ENCODE measurements at places on chromosomes 11 and 22.

GRCh38 chr11:121611242-121611641 is 158.5 kb upstream of the SORL1-AS1 start:
- no peak for DNase-seq

DNA sequence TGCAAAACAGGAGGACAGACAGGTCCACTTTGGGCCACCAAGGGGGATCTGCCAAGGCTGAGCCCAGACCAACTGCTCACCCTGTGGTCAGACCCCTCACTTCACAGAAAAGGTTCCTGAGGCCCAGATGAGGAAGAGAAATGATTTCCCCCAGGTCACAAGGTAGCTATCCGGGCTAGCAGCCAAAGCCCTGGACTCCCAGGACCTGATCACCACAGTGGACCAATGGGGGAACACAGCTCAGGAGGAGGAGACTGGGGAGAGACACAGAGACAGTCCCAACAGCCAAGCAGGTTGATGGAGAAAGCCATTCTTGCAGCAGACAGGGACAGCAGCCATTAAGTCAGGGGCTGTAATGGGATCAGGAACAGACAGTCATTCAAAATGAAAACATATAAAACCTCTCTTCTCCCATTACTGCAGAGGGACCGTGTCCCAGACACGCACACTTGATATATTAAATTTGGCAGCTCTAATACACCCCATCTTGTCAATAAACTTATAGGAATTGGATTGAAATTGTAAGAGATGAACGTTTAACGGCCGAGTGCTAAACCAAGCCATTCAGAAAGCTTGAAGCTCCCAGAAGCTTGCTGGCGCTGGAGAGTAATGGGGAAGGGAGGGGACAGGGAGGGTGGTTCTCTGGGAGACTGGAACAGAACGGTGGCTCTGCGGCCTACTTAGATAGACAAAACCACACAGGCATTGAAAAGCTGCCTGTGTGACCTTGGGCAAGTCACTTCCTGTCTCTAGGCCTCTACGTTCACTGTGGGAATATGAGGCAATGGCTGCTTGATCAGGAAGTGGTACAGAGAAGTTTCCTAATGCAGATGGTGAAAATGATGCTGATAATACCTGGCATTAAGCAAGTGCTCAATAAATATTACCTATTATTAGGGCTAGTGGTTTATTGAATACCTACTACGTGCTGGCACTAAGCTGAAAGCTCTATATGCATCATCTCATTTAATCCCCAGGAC is 16.0 kb downstream of the ZMAT5 start:
- DNase-seq = no peak

DNA sequence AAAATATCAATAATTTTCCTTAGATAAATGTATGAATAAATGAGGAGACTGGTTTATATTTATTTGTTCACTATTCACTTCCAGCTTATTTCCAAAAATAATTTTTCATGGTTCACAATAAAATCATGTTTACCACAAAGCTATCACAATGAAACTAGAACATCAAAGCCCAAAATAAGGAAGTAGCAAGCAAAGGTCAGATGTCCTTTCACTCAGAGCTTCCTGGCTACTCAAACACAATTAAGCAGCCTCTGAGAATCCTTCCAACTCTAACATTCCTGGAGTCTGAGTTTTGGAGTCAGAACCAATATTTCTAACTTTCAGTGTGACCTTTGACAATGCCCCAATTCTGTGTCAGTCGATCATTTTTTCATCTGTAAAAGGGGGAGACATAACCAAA is 527.0 kb downstream of the SOX6 start:
- no peak for DNase-seq

DNA sequence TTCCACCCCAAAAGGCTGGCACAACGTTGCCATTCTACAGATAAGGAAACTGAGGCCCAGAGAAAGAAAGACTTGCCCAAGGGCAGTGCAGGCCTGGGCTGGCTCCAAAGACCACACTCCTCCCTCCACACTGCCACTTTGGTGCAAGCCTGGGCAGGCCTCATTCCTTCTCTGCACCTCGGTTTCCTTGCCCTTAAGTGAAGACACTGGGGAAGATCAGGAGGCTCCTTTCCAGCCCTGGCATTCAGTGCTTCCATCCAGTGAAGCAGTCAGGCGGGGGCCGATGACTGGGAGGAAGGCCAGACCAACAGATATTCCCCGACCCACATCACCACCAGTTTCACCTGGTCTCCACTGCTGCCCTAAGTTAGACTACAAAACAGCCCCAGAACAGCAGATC is 18.3 kb upstream of the TCF20 start:
- no peak for DNase-seq

DNA sequence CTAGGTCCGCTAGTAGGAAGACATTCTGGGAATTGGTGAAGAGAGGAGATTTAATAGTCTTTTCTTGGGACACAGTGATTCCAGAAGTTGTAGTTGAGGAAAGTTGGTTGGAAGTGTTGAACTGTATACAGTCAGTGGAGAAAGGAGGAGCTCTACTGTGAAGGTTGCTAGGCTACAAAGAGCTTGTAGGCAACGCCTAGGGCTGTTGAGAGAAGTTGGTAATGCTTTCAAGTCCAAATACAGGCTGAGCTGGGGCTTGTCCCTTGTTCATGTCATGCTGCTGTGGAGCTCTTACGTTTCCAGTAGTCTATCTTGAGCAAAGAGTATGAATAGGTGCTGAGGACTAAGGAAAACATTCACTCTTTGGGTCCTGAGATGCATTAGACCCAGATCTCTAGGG is 1.1 kb downstream of the TBCEL start:
- DNase-seq = no peak

GRCh38 chr11:33553486-33553885 is 147.1 kb downstream of the C11orf91 start:
- no peak for DNase-seq

DNA sequence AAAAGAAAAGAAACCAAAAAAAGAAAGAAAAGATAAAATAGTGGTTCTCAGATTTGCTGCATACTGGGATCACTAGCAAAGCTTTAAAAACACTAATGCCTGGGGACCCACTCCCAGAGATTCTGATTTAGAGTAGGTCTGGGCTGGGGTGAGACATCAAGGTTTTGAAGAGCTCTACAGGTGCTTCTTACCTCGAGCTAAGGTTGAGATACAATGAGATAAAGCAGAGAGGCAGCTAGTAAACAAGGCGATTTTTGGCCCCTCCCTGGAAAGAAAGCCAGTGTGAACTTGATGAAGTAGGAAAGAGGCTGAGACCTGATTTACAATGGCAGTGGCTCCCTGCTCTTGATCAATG is 327.6 kb upstream of the CCDC90B start:
- DNase-seq = no peak

DNA sequence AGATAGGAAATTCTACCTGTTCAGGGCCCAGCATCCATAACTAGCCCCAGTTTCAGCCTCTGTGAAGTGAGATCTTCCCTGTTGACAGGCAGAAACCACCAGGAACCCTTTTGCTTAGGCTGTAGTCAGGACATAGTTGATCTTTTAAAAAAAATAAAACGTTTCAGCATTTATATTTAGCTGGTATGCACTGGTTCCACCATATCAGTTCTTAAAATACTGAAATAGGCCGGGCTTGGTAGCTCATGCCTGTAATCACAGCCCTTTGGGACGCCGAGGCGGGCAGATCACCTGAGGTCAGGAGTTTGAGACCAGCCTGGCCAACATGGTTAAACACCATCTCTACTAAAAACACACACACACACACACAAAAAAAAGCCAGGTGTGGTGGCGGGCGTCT is 35.3 kb downstream of the GALNT18 start:
- no peak for DNase-seq

GRCh38 chr11:85137597-85137996 is 489.5 kb downstream of the DLG2 start:
- DNase-seq = no peak

DNA sequence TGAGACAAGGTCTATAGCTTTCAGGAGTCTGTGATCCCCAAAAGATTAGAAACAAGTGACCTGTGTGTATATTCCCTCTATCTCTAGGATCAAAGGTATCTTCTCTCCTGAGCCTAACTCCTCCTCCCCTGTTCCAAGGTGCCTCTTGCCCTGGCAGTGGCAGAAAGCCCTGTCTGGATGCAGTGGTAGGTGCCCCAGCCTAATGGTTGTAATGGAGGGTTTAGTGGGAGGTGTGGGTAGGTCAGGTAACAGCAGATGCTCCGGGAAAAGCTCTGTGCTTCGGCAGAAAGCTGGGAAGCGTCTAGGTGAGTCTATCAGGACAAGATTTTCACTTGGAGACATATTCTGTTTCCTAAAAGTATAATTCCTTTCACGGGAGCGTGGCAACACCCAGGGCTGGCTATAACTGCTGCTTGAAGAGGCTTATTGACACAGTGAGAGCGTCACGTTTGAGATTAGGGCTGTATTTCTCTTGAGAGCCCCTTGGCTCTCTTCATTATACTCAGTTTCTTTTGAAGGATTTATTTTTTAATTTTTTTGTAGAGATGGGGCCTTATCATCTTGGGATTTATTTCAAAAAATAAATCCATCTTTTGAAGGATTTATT is 49.5 kb downstream of the PRR5L start:
- no peak for DNase-seq

GRCh38 chr11:18844753-18845367 is 53.3 kb upstream of the PTPN5 start:
- peak; percentile 58 for DNase-seq

DNA sequence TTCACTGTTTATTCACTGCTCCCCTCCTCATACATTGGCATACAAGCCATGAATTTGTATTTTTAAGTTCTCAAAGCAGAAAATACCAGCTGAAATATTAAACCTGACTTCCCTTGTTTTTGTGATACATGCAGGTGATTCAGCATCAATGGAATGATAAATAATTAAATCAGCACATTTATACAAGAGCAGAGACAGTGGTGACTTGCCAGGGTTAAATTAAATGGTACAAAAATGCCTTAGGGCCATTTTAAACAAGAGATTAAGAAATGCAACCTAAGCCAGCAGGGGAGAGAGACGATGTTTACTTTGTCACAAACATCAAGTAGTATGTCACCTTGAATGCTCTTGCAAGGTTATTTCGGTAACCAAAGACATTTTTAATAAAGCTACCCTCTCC is 95.9 kb upstream of the DDI1 start:
- peak; percentile 50 for DNase-seq

DNA sequence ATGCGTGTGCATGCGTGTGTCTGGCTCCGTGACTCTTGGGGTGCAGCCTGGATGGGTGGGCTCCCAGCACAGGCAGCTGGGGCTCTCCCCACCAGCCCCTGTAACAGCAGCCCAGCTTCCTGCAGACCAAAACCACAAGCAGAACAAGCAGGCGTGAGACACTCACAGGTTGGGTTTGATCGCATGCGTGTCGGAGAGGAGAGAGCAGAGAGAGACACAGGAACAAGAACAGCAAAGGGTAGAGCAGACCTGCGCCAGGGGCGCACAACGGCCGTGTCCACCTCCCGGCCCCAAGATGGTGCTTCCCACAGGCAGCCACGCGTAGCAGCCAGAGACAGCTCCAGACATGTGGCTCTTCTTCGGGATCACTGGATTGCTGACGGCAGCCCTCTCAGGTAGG is at the start of gene CD6:
TSS of gene CD6 (plus strand) at position 161 of the 400 bp plus-strand sequence. CDS start at position 347, 186 bp downstream.
- no peak for DNase-seq

DNA sequence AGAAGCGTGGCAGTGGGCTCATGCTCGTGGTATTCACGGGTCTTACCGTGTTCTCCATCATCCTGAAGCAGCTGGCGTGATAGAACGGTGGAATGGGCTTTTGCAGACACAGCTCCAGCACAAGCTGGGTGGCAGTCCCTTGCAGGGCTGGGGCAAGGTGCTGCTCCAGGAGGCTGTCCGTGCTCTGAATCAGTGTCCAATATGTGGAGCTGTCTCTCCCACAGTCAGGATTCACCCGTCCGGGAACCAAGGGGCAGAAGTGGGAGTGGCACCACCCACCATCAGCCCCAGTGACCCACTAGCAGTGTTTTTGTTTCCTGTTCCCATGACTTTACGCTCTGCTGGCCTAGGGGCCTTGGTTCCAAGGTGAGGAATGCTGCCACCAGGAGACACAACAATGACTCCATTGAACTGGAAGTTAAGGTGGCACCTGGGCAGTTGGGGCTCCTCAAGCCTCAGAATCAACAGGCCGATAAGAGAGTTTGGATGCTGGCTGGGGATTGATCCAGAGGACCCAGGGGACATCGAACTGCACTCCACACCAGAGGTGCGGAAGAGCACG is 16.9 kb upstream of the CD81 start:
- DNase-seq = no peak

- peak; percentile 8 for DNase-seq
Measured at GRCh38 chr22:22080270-22080669, 97.7 kb upstream of the TOP3B start.

DNA sequence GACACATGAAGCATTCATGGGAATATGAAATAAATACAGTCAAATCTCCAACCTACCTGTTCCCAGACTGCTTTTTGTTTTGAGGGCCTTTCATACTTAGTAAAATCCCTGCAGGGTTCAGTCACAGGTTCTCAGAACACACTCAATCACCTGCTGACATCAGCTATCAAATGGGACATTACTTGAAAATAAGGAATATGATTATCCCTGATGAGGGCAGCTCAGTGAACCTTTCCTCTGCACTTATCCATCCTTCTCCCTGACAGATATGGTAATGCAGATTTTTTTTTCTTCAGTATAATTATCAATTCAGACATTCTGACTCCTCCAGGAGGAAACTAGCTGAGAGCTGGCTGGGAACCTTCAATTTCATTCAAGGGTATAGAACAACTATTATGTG is 1127.4 kb upstream of the CCDC90B start:
- no peak for DNase-seq

GRCh38 chr11:109939166-109939810 is 153.9 kb upstream of the ZC3H12C start:
- peak; percentile 86 for DNase-seq

DNA sequence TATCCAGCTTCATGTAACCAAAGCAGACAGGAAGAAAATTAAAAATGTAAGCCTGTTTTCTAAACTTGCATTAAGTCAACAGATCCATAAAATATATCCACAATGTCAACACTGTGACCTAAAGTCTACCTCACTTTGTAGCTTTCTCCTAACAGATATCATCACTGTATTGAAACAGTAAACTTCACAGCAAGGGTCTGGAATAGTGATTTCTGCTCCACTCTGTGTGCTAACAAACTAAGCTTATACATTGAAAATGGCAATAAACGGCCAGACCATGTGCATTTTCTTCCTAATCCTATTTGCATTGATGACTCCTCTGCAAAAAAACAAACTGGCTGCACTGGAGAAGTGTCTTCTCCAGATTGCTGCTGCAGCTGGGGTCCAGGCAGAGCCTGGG is 26.8 kb downstream of the CADM1 start:
- no peak for DNase-seq

DNA sequence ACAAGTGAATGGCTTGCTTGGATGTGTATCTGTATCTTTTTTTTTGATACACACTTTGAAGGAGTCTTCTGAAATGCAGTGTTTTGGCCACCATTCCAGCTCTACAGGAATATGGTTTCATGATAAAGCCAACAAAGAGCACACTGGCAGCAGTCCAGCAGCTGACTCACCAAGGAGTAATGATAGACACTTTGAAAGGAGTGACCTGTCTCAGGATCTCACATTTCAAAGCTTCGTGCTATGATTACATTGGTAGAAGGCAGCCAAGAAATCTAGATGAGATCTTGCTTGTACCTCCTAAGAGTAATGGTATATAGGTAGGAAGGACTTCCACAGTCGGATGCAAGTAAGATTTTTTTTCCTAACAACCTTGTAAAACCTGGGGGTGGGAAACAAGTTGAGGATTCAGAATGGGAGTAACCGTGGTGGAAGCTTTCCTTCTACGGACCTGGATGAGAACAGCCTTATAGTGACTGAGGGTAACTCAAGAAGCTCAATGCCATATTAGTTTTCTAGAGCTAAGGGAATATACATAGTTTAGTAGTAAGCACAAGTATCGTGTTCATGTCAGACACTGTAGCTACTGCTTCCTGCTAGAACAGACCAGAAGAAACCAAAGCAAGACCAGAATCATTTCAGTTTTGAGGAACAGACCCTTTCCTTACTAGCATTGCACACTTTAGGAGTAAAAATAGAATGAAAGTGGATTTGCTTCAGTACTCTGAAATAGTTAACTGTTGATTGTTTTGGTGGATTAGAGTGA is 25.0 kb downstream of the MTMR3 start:
- DNase-seq = peak; percentile 87
